GM12892 (cell line): ENCODE measurements at places on chromosomes 2 and 18.

DNA sequence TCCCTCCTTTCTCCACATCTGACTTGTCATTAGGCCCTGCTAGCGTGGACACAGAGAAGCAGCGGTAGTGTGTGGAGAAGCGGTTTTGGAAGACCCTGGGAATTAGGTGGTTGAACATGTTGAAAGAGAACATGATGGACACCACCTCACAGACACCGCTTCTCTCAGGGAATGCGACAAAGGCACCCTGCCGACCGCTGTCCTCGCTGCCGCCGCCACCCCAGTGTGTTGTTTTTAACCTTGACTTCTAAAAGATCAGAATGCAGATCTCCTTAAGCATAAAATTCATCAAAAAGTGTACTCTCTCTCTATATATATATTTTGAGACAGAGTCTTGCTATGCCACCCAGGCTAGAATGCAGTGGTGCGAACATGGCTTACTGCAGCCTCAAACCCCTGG, 33.2 kb downstream of the AQP4 start:
- DNase-seq, result no peak

GRCh38 chr18:54607213-54608027, 16.4 kb downstream of the DYNAP start:
- no peak for DNase-seq

- no peak for DNase-seq
These were observed 1.1 kb downstream of the DLGAP1 start for GRCh38 chr18:4453874-4454536.

- no peak for DNase-seq
These were observed 3.3 kb downstream of the PAX3 start for GRCh38 chr2:222295368-222296062.

- no peak for DNase-seq
These were observed 1387.7 kb downstream of the SUCLG1 start for GRCh38 chr2:83071352-83071751.
